Epithelial cell of prostate (primary cell): ENCODE measurements at places on chromosomes 12 and 14.

DNA sequence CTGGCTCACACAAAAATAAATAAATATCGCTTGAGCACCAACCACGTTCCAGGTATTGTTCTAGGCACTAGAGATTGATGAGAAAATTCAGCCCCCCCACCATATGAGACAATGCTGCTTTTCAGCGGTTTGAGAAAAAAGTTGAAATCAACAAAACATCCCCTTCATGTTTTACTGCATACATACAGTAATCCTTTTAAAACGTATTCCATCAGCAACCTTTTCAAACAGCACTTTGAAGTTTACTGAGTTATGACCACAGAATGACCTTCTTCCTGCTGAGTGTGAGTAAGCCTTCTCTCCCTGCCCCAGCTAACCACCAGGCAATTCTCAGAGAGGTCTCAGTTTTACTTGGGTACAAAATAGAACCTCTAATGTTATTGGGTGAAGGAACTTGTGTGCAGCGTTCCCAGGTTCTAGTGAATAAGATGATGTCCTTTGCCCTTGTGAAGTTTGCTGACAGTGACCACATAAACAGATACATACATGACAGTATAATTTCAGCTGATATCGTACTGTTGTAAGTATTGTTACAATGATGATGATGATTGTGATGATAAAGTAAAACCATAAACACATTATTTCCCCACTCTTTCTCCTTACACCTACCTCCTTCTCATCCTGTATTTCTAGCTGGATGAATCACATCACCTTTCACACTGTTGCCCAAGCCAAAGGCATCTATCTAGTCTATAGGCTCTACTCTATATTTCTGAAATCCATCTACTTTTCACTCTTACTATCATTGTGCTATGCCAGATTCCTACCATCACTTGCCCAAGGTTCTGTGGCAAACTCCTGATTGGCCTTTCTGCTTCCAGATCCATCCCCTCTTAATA is 124.4 kb upstream of the KRR1 start:
- peak; percentile 59 for DNase-seq

GRCh38 chr12:91601054-91601453 is 418.4 kb upstream of the DCN start:
- DNase-seq = no peak

GRCh38 chr12:111405859-111406473 is at the start of gene SH2B3:
Gene SH2B3, plus strand, starts transcription at chr12:111405923. Its CDS starts 12,223 bp downstream, at chr12:111418146.
- no peak for DNase-seq

GRCh38 chr12:138898-139534 is 72.4 kb downstream of the IQSEC3 start:
- no peak for DNase-seq

DNA sequence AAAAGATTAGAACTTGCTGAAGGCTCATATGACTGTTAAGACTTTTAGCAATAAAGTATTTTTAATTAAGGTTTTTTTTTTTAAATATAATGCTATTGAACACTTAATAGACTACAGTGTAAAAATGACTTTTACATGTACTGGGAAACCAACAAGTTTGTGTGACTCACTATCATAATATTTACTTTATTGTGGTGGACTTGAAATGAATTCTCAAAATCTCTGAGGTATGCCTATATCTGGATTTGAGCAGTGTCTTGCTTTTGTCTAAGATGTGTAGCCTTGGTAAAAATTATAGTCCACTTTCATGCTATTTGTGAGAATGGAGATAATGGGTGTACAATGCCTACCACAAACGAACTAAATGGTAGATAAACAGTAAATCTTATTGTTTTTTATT is 33.9 kb upstream of the NAV3 start:
- DNase-seq = no peak

GRCh38 chr14:93319958-93320357 is 12.9 kb downstream of the BTBD7 start:
- DNase-seq = no peak

DNA sequence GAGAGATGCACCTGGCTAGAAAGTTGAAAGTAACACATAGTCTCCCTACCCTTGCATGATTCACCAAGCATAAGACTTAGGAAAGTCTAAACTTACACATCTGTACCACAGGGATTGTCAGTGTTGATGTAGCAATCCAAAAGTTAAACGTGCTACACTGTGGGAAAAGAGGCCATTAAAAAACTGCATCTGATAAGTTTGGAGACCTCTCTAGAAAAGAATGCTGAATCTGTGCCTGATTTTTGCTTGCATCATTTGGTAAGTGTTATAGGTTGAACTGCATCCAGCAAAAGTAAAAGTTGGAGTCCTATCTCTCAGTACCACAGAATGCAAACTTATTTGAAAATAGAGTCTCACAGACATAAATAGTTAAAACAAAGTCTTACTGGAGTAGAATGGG is 126.6 kb downstream of the SLC6A15 start:
- DNase-seq = no peak

- no peak for DNase-seq
These were observed 27.8 kb upstream of the SLC38A2 start for GRCh38 chr12:46400406-46400805.

DNA sequence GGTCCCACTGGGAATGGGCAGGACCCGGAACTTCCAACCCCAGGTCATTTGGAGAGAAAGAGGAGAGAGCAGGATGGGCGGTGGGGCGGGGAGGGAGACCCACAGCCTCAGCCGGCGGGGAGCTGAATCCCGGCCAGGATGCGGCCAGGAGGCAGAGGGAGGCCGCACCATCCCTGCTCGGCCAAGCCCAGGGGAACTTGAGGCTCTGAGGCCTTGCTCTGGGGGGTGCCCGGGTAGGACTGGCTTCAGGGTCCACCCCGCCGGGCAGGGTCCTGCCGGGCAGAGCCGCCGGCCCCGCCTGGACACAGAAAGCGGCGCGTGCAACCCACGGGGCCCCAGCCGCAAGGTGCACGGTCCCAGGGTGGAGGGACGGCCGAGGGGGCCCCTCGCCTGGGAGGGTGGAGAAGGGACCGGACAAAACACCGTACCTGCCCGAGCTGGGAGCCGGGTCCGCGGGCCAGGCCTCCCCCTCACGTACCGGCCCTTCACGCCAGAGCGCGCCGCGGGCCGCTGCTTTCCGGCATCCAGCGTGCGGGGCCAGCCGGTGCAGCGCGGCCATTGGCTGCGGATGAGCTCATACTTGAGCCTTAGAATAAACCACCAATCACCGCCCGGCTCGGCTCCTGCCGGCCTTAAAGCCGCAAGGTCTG is at the start of gene RPS6KL1:
RPS6KL1 (minus strand) TSS at position 509 of the 650 bp plus-strand sequence. CDS start 1,719 bp downstream, outside the sequence.
- DNase-seq = no peak

GRCh38 chr12:81010641-81011040 is 67.2 kb upstream of the ACSS3 start:
- DNase-seq = no peak

DNA sequence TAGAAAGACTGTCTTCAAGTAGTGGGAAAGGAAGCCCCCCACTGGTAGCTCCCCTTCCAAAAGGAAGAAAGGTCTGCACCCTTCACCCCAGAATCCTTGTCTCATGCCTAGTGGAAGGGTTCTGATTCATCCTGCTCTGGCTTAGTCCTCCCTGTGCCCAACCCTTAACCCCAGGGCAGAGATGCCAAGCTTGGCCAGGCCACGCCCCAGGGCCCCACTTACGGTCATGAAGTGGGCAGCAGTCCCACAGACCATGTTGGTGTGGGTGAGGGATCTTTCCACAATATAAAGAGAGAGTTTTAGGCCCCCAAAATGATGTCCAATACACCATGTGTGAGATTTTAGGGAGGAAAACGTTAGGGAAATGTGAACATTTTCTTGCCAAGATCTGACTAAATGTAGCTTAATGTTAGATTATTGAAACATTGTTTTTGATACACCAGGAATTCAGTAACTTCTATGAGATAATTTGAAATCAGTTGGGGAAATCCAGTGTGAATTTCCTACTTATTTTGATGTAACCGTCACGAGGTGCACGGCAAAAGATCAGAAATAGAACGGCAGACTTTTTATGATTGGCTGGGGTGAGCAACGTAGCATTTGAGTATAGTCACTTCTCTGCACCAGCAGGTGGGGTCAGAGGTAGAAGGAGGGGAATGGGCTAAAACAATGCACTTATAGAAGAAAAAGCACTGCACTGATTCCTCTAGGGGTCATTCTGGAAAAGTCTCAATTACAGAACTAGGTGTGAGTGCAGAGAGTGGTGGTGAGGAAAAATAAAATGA is 8.2 kb upstream of the SSPN start:
- DNase-seq = no peak

DNA sequence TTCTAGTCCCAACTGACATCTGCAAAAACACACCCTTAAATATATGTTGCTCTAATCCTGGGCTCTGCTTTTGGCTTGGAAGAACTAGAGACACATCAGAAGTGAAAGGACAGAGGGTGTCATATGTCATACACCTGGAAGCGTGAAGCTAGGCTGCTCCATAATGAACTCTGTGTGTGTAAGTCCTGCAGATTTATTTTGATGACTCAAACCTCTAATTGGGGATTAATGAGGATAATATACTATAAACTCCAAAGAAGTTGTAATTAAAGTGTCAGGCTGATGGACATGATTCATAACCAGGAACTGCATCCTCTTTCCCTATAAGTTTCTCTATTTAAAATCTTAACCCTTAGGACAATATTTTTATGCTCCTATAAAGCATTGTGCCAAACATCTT is 4.4 kb upstream of the KCNK10 start:
- DNase-seq = no peak

- DNase-seq = no peak
These were observed at the start of gene AKAP6 for GRCh38 chr14:32329146-32329545. Gene AKAP6, plus strand, starts transcription at chr14:32329298. Its CDS starts 104,196 bp downstream, at chr14:32433494.

DNA sequence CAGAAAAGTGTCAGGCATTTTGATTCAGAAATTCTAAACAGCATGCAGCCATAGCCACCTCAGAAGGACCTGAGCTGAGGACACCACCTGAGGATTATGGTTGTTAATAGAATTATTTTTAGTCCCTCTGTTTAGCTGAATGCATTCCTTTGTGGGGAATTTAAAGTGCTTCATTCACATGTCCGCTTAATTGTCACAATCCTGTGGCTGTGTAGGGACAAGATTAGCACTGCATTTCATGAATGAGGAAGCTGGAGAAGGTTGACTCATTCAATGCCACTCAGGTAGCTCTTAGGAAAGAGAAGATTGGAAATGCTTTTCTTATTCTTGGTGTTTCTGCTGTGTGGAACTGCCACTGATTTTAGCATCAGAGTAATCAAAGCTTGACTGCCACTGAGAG is 42.0 kb upstream of the KRR1 start:
- peak; percentile 3 for DNase-seq

DNA sequence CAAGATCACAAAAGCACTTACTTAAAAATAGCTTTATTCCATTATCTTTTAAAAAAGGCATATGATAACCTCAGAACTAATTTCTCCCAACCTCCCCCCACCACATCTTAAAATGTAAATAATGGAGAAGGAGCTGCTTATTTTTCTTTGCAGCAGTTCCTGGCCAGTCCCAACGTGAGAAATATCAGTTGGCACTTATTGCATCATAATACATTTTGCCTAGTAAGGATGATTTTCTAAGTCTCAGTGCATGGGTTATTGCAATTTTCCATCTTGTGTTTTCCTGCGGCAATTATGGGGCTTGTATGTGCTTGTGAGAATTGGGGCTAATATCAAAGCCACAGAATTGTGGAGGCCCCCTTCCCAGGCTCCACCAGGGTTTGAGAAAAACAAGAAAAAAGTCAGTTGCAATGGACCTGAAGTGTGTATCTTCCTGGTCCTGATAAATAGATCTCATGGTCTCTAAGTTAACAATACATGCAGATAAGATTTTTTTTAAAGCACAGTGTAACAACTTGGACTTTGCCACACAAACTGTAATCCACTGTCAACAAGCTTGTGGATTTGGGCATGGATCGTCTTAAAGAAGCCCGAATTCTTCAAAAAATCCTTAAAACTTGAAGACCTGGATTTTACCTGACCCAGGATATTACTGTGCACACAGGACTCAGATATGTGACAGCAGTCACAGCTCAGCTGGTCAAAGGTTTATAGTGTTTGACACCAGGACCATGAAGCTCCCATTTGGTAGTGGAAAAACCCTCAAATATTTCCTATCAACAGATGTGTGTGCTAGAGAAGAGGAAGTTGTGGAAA is 2.8 kb upstream of the WSB2 start:
- no peak for DNase-seq

- DNase-seq = no peak
These were observed 238.9 kb downstream of the CHST11 start for GRCh38 chr12:104695453-104696148.

DNA sequence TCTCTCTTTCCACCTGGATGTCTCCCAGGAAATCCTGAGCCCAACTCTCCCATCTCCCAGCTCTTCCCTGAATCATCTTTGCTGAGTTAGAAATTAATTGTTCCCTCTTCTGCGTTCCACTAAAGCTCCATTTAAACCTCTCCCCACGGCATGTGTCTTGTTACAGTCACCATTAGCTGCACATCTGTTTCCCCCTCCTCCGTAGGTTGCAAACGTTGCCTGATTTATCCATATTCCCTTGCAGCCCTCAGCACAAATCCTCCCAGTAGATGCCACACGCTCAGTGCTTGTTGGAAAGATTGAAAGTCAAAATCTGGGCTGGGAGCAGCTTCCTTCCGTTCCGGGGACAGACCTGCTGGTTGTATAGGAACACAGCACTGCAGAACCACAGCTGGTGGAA is 90.4 kb downstream of the SLC24A4 start:
- no peak for DNase-seq

DNA sequence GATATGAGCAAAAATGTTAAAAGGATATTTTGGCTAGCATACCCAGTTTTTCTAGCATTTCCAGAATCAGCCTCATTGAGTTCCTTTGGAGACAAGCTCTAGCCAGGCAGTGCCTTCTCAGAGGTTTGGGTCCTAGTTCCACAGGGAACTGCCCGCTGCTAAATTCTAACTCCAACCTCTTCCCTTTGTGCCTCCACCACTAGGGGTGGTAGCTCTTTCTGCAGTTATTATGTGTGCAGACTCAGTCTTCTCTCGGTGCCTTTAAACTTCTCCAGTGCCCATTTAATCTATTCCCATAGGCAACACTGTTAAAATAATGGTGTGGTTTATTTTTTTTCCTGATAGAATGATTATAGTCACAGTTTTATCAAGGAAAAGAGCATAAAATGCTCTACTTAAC is 21.5 kb upstream of the SLC25A3 start:
- DNase-seq = no peak

GRCh38 chr14:84403585-84403984 is 1126.4 kb upstream of the FLRT2 start:
- no peak for DNase-seq

DNA sequence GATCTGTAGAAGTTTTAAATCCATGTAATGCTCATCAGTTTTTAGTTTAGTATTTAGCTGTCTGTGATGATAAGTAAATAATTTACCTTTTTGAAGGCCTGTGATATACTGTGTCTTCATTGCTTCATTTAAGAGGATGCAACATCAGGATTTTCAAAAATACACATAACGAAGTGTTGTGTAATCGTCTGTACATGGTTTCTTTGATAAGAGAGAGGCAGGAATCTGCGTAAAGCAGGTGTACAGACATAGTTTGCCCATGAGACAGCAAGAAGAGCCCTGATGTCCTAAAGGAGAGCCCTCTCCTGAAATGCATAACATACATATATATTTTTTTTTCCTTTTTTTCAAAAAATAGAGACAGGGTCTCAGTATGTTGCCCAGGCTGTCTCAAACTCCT is 44.8 kb downstream of the RASSF3 start:
- DNase-seq = no peak

GRCh38 chr14:73752297-73752992 is 38.3 kb upstream of the PNMA1 start:
- DNase-seq = no peak
